ENCODE measurements at places on chromosomes 1 and 21. TPM values are rescaled to one million over a fixed set of nuclear protein-coding genes. Genes with fewer than 3 reads are reported as not detected.

DNA sequence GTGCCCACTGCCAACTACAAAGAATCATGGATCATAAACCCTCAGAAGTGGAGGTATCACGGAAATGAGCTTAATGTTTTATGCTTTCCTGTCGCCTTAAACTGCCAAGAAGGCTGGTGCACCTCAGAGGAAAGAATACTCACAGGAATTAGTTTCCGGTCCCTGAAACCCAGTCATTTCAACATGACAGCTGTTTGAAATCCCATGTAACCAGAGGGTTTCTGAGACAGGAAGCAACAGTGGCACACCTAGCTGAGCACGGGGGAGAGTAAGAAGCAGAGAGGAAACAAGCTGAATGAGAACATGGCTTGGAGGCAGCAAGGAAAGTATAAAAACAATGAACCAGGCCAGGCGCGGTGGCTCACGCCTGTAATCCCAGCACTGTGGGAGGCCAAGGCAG, 3.9 kb downstream of the JAK1 start:
- DNase-seq: peak; percentile 43

DNA sequence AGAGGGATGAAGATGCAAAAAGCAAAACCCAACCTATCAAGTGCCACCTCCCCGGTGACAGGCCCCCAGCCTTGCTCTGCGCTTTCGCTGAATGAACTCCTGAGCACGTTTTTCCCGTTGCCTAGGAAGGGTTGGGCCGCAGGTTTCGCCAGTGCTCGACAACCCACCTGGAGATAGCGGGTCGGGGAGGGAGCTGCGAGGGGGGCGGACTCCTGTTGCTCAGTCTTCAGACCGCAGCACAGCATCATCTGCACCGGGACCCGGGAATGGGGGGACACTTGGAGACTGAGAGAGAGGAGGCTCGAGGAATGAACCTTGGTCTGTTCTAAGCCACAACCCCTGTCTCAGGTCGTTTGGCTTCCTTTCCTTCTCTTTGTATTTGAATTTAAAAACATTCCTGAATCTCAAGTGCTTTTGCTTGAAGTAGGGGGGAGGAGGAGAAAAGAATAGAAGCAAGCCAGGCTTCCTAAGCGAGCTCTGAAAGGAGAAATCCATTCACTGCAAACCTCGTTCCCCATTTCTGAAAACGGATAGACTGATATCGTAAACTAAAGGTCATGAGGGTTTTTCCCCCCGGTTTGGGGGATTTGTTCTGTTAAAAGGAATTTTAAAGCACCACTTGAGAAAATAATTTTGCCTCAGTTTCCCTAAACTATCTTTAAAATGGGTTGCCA, 1.2 kb downstream of the AK5 start:
- DNase-seq: no peak

- DNase-seq: no peak
Observed at GRCh38 chr1:18344755-18345154, 136.0 kb upstream of the KLHDC7A start.

GRCh38 chr1:59404796-59405195, 107.9 kb downstream of the FGGY start:
- DNase-seq: no peak

GRCh38 chr1:3669971-3670431, 17.7 kb downstream of the TP73 start:
- DNase-seq: no peak

Gene TDRD10
- total RNA-seq: not detected

GRCh38 chr1:31739346-31739745, 24.8 kb downstream of the ADGRB2 start:
- DNase-seq: no peak

DNA sequence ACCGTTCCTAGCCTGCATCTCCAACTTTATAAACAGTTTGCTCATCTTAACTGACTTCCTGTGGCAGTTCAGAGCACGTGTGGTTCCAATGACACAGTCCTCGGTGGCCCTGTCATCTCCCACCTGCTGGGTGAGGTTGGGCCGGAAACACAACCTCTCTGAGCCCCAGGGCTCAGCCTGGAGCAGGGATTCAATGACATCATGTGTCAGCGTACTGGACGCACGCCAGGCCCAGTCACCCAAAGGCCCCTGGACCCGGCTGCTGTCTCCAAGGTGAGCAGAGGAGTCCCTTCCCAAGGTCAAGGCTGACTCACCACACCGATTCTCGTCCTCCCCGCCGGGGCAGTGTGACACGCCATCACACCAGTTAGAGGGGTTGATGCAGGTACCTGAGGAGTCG, 19.9 kb downstream of the TMPRSS2 start:
- no peak for DNase-seq

DNA sequence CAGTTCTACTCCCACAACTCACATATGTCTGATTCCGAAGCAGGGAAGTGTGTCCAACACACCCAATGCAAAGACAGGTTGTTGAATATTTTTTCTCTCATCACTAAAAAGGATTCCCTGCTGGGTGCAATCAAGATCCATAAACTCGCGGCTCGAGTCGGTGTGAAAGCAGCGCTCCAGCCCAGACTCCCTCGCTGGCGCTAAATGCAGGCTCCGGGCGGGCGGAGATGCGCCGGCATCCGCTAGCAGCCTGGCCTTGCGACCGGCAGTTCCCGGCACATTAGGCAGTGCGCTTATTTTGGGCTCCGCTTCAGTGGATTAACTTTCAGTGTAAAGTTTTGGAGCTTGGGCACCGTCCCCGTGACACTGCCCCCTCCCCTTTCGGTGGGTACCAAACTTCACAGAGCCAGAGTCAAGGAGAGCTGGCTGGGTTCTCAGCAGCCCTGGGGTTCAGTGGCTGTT, 87.7 kb upstream of the POU3F1 start:
- no peak for DNase-seq

Gene PPFIA4
- 1.2 TPM for total RNA-seq

Gene GJA8
- not detected for total RNA-seq

GRCh38 chr1:203629016-203629506, 2.4 kb downstream of the ATP2B4 start:
- DNase-seq: peak; percentile 17

DNA sequence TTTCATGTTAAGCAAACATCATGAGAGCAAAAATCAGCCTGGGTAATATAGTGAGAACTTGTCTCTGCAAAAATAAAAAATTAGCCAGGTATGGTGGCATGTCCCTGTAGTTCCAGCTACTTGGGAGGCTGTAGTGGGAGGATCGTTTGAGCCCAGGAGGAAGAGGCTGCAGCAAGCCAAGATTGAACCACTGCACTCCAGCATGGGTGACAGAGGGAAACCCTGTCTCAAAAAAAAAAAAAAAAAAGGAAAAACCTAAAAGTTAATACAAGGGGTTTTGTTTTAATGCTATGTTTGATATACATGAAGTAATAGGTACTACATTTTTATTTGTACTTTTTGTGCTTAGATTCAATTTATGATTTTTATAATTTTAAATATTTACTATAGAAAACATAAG, 27.1 kb upstream of the SLC35A3 start:
- no peak for DNase-seq

Gene KCNE1
- total RNA-seq: 0.11 TPM

Gene PRAMEF15
- not detected for total RNA-seq

GRCh38 chr1:91697416-91697815, 188.5 kb downstream of the TGFBR3 start:
- peak; percentile 43 for DNase-seq

Gene SCAF4
- 55.4 TPM for total RNA-seq

- no peak for DNase-seq
Observed at GRCh38 chr1:161001525-161001924, 19.4 kb downstream of the F11R start.

GRCh38 chr1:27633298-27633610, 1.7 kb downstream of the FGR start:
- DNase-seq: no peak

Gene ACTN2
- not detected for total RNA-seq

DNA sequence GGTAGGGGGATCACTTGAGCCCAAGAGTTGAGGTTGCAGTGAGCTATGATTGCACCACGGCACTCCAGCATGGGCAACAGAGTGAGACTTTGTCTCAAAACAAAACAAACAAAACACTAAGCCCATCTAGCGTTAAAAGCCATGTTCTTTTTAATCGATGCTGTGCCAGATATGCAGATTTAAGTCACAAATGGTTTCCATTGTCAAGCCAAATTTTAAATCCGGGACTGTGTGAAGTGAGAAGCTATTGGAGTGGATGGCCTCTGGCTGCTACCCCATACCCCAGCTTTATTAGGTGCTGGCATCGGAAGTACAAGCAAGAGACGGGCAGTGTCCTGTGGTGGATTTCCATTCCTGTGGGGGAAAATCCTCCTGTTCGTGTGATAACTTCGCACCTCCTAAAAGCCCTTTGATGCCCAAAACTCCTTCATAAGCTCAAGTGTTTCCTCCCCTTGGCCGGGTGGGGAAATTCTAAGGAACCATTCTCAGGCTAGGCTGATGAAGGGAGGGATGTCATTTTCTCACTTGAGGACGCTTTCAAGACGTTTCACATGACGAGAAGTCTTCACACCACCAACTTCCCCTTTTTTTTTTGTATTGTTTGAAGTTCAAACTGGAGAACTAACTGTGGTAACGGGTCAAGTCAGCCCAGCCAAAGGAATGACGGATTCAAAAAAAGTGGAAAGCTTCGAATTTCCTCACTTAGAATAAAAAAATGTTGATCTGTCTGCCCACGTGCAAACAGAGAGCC, 140.8 kb downstream of the KAZN start:
- no peak for DNase-seq

- DNase-seq: no peak
Observed at GRCh38 chr1:63486629-63487028, 36.4 kb downstream of the ITGB3BP start.

DNA sequence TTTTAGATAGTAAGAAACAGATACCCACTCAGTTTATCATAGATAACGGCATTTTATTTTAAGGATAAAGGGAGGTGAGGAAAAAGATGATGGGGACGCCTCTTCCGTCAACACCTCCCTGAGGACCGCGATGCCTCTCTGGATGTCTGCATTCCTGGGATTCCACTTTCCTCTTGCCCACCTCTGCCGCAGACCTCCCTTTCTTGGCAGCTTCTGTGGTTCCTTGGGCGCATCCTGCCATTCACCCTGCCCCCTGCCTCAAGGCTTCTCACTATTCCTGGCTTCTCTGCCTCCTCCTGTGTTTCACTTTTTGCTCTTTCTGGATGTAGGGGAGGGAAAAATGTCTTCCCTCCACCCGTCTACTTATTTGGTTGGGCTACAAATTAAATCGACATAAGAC, 19.9 kb downstream of the HUNK start:
- DNase-seq: no peak

GRCh38 chr1:199152676-199153075, 513.8 kb downstream of the PTPRC start:
- no peak for DNase-seq

GRCh38 chr1:32714277-32714676, 11.7 kb upstream of the SYNC start:
- DNase-seq: no peak

Gene TEDDM1
- not detected for total RNA-seq

- DNase-seq: no peak
Observed at GRCh38 chr1:7755448-7755847, 15.6 kb upstream of the VAMP3 start.

- peak; percentile 53 for DNase-seq
Observed at GRCh38 chr1:160744199-160744851, 5.3 kb downstream of the SLAMF7 start.

- no peak for DNase-seq
Observed at GRCh38 chr1:30253807-30254440, 469.5 kb downstream of the MATN1 start.

GRCh38 chr21:17406202-17406601, 106.6 kb upstream of the CXADR start:
- no peak for DNase-seq

Gene FCRL6
- 1.5 TPM for total RNA-seq

- no peak for DNase-seq
Observed at GRCh38 chr1:167126317-167126716, 32.4 kb downstream of the STYXL2 start.

- DNase-seq: no peak
Observed at GRCh38 chr1:226632169-226632879, 83.8 kb downstream of the STUM start.

Gene TMPRSS15
- not detected for total RNA-seq

Gene BRDT
- total RNA-seq: not detected

GRCh38 chr21:37032877-37033471, 26.5 kb downstream of the RIPPLY3 start:
- no peak for DNase-seq

- DNase-seq: no peak
Observed at GRCh38 chr1:155125946-155126555, 1.6 kb upstream of the EFNA1 start.

Gene SPRR2B
- not detected for total RNA-seq

- DNase-seq: no peak
Observed at GRCh38 chr1:33036051-33036525, 595 bp downstream of the AK2 start.

Gene RPS6KA1
- 187 TPM for total RNA-seq

- DNase-seq: no peak
Observed at GRCh38 chr1:38497921-38498656, 361.5 kb downstream of the RRAGC start.

GRCh38 chr1:185069202-185069772, 23.9 kb downstream of the RNF2 start:
- no peak for DNase-seq

Measured in CD8-positive, alpha-beta memory T cell (primary cell).